Stimulated activated CD8-positive, alpha-beta memory T cell treated with anti-CD3 and anti-CD28 coated beads, Interleukin-4, amount 100 ng/mL, for 1 hour (primary cell): ENCODE measurements at places on chromosomes 7 and 10.

GRCh38 chr10:12644380-12645144, 295.2 kb downstream of the CAMK1D start:
- DNase-seq = no peak

- DNase-seq = no peak
These were observed 63.4 kb upstream of the PLA2G12B start for GRCh38 chr10:73017955-73018480.

DNA sequence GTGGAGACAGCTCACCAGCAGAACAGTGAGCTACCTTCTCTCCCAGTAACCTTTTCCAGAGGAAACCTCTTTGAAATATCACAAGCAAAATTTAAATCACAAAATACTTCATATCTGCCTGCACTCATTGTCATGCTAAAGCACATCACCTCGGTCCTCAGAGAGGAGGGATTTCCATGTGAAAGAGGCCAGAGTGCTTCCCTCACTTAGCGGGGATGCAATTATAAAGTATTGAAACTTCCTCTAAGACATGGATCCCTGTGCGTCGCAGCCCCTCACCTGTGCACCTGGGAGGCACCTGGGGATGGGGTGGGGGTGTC, 457.9 kb downstream of the DNAJB6 start:
- DNase-seq = no peak

DNA sequence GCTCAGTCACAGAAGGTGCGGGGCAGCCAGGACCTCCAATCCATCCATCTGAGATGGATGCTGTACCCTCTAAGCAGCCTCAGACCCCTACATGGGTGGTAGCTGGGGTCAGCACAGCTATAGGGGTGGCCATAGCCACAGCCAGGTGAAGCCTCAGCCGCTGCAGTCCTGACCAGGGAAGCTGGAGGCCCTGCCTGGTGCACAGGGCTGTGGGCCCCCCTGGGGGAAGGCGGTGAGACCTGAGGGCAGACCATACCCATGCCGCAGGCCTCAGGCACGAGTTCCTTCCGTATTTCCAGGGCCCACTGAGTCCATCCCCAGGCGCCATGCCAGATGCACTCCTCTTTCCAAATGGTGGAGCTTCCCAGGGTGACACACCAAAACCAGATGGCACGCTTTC, 96.6 kb upstream of the KDM7A start:
- DNase-seq = no peak

DNA sequence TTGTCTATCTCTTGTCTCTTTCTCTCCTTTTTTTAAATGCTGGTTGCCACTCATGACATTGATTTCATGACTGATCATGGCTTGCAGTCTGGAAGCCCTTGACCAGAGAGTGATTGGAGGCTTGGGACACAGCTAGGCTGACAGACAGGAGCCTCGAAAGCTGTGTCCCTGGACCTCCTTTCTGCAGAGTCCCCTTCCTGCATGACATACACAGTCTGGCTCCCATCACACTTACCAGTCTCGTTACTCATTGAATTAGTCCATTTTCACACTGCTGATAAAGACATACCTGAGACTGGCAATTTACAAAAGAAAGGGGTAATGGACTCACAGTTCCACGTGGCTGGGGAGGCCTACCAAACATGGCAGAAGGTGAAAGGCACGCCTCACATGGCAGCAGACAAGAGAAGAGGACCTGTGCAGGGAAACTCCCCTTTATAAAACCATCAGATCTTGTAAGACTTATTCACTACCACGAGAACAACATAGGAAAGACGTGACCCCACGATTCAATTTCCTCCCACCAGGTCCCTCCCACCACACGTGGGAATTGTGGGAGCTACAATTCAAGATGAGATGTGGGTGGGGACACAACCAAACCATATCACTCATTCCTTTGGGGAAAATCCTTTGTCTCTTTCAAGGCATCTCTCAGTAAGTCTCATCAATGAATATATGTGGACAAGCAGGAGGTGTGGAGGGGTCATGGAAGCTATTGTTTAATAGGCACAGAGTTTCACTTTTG, 102.3 kb downstream of the TBXAS1 start:
- DNase-seq = no peak

- DNase-seq = no peak
These were observed 101.5 kb upstream of the RAB11FIP2 start for GRCh38 chr10:118148247-118148646.

DNA sequence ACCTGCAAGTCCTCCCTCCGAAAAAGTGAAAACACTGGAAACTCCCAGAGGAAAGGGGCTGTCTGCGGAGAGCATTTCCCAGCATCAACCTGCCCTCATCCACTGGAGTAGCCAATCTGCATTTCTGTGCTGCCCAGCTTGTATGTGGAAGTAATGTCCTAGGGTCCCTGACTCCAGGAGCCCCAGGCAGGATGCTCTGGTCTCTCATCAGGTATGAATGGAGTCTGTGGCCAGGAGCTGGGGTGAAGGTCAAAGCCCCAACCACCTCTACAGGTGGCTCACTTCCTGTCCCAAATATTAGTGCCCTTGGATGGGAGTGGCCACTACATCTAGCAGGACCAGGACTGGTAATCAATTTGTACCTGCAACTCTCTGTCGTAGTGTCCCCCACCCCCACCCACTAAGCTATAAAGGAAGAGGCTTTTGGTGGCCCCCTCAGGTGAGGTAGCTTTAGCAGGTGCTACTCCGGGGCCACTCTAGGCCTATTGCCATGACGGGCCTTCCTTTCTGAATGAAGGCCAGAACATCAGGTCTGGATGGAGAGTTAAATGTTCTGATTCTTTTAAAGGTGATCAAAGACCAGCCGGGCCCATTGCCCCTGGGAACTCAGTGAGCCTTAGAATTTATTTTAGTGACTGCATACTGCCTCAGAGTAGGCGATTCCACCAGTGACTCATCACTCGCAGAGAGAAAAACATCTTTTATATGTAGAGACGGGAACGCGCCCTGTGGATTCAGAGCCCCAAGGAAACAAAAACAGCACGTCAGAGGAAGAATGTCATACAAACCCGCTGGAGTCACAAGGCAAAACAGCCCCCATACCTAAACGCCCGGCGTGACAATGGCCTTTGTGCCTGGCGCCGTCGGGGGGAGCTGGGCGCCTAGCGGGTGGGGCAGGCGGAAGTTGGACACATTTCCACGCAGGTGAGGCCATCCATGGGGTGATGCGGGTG, 13.0 kb downstream of the EN2 start:
- no peak for DNase-seq

- no peak for DNase-seq
These were observed 235.3 kb downstream of the CALN1 start for GRCh38 chr7:72176875-72177274.
